ENCODE measurements at places on chromosomes 2 and 18. TPM values are rescaled to one million over a fixed set of nuclear protein-coding genes. Genes with fewer than 3 reads are reported as not detected.

CYTIP gene
- not detected for total RNA-seq

ICOS gene
- total RNA-seq: not detected

AOX1 gene
- total RNA-seq: 4.3 TPM

TEKT4 gene
- not detected for total RNA-seq

RAB27B gene
- total RNA-seq: 9.0 TPM

NFATC1 gene
- 6.2 TPM for total RNA-seq

EFR3B gene
- 12.3 TPM for total RNA-seq

NCKAP1 gene
- total RNA-seq: 109 TPM

CGREF1 gene
- total RNA-seq: 8.6 TPM

ANTXR1 gene
- 140 TPM for total RNA-seq

GCG gene
- not detected for total RNA-seq

BCL2 gene
- 0.53 TPM for total RNA-seq

FAM228A gene
- not detected for total RNA-seq

OSR1 gene
- total RNA-seq: 6.3 TPM

GKN2 gene
- 3.5 TPM for total RNA-seq

YWHAQ gene
- total RNA-seq: 835 TPM

RAX gene
- not detected for total RNA-seq

MC4R gene
- not detected for total RNA-seq

Measured in A549 treated with GW870086 at 1 μM for 4 hours (cell line).